Lung (tissue), 17 donors: ENCODE measurements at places on chromosomes 12 and 14. TPM values are rescaled to one million over a fixed set of nuclear protein-coding genes. Genes with fewer than 3 reads are reported as not detected.

The PTHLH gene
- 0.22 TPM for polyA plus RNA-seq

The KCNMB4 gene
- polyA plus RNA-seq = 1.6 TPM

The SOS2 gene
- polyA plus RNA-seq = 6.8 TPM

The PTPN21 gene
- 8.7 TPM for polyA plus RNA-seq

The SLCO1A2 gene
- polyA plus RNA-seq = 0.33 TPM

The FOXG1 gene
- polyA plus RNA-seq = not detected

The CATSPERB gene
- polyA plus RNA-seq = 0.57 TPM
